ENCODE measurements at places on chromosomes 6 and 20.

DNA sequence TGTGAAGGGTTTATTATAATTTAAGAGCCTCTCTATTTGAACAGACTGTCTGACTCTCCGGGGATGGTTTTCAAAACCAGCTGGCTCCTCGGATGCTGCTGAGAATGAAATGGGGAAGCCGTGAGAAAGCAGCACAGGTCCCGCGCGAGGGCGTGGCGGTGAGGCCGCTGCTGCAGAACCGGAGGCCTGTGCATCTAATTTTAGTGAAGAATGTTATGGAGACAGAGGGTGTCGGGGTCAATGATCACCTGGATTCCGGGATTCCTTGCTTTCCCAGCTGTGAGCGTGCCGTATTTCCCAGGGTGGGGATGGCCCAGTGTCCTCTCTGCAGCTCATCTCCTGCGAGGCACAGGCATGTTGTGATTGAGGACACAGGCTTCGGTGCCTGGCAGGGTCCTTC is 348.0 kb downstream of the CDH4 start:
- DNase-seq: no peak

GRCh38 chr20:58459058-58459750 is 56.0 kb downstream of the APCDD1L start:
- DNase-seq: no peak

DNA sequence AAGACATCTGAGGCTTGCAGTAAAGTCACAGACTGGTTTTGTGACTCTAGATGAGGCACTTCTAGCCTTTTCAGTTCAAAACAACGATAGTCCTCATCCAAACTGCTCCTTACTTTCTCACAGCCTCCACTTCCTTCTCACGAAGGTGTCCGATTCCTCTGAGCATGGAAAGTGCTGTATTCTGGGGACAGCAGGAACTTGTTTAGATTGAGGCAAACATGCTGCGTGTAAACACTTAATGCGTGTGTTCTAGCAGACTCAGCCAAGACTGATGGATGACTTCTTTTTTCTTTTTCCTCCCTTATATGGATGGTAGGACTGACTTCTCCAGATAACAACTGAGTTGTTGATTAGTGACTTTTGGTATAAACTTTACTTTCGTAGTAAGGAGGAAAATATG is 80.2 kb upstream of the PRDM1 start:
- DNase-seq: no peak

- DNase-seq: no peak
Observed at GRCh38 chr6:21219856-21220255, 373.7 kb upstream of the SOX4 start.
